Activated CD4-positive, alpha-beta T cell treated with anti-CD3 and anti-CD28 coated beads for 48 hours (primary cell): ENCODE measurements at places on chromosomes 6 and 20.

- no peak for DNase-seq
Measured at GRCh38 chr6:110939429-110940200, 18.9 kb upstream of the GTF3C6 start.

- DNase-seq: no peak
Measured at GRCh38 chr6:134077301-134077700, 24.9 kb upstream of the SLC2A12 start.

DNA sequence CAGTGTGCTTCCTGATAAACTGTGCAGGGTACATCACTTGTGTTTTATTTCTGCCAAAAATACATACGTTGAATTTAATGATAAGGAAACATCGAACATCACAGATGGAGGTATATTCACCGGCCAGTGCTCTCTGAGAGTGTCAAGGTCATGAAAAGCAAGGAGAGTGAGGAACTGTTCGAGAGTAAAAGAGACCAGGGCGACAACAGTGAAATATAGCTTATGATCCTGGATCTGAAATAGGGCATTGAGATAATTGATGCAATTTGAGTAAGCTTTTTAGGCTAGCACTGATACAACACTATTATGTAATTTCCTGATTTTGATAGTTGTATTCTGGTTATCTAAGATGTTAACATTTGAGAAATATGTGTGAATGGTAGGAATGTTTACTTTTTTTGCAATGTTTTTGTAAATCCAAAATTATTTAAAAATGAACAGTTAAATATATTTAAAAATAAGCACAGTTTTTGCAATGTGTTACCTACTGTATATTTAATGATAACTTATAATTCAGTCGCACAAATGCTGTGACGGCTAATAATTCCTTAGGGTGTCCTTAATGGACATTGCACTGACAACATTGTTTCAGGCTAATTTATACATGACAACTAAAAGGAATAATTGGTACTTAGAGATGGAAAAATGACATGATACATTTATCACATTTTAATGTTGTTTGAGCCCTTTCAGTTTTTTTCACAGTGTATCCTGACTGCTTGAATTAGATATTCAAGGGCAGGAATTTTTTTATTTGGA lies 9.9 kb downstream of the RAB32 start:
- DNase-seq: no peak

DNA sequence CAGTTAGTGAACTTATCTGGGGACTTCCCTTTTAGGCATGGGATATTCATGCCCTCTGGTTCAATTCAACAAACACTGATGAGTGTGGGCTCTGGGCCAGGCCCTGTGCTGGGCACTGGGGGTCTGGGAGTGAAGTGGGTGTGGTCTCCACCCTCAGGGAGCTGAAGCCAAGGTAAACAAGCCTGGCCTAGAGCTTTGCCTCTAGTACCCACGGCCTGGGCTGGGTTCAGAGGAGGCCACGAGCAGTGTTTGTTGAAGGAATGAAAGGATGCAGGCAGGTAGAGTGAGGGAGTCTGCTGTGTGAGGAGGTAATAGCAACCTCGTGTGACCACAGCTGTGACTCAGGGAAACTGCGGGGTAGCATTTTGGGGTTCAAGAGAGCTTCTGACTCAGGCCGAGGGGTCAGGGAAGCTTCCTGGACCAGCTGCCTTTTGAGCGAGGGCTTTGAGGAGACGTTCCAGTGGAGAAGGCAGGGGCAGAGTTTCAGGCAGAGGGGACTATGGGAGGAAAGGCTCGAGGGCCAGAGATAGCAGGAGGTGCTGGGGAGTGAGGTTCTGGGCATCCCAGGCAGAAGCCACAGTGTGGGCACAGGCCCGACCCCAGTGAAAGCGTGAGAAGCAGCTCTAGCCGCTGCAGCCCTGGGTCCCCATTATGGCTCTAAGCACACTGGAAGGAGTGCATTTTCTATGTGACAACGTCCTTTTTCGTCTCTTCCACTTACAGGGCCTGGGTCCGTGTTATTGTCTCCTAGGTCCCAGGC lies 5.6 kb downstream of the MYLK2 start:
- DNase-seq: no peak

DNA sequence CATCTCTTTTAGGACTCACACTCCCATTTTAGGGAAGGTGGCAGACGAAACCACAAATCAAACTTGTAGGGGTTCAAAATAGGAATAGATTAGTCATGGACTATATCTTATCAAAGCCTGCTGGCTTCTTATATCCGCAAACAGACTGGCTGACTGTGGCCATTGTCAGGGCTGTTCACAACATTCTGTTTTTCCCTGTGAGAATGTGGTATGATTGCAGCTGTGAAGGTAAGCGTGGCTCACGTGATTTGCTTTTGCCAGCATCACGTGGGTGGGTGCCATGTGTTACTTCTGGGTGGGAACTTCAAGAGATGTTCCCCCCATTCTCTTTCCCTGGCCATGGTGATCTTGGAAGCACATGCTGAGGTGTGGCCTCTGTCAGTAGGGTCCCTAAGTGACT lies 5.9 kb downstream of the IP6K3 start:
- DNase-seq: no peak

DNA sequence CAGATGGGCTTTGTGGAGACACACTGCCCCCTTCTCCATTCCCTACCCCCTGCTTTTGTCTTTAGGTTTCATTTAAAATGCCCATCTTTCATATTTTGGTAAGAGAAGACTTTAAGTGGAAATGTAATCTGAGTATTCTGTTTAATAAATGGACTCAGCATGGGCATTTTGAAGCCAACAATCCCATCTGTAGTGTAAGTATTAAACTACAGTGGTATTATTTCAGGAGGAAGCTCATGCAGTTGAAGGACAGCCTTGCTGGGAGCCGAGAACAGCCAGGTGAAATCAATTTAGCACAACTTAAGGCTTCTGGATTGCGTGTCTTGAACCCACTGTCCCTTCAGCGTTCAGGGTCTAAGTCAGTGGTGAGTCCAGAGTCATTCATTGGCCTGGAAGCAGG lies 63.5 kb downstream of the AKAP12 start:
- no peak for DNase-seq

GRCh38 chr20:35801865-35802264 lies 30.1 kb downstream of the PHF20 start:
- DNase-seq: no peak

GRCh38 chr6:21457647-21458046 lies 135.9 kb upstream of the SOX4 start:
- DNase-seq: no peak

DNA sequence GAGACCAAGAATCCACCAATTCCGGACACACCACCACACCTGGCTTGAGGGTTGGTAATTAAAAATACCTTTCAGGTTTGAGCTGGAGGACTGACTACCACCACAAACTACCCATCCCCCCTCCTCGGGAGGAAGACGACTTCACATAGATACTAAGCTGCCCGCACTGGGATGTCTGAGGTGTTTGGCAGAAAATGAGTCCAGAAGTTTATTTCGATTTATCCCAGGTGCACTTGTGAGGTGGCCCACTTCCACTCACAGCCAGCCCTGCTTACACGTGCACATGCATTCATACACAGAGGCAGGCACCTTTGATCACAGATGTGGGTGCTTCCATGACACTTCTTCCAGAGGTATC lies 187.1 kb downstream of the ID4 start:
- DNase-seq: no peak

DNA sequence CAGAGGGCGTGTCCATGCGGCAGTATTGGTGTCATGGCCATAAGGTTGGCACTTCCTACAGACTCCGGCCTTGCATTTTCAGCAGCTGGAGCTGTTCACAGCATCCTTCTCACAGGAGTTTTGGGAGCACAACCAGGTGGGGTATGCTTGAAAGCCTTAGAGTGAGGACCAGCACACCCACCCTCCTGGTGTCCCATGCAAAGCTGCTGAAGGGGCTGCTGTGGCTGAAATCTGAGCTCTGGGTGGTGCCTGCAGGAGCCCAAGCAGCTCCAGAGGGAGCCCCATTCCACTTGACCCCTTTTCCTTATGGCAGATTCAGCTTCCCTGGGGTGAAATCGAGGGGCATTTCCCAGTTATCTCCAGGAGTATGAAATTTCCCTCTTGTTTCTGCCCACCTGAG lies 74.0 kb upstream of the BHLHE23 start:
- no peak for DNase-seq

- no peak for DNase-seq
Measured at GRCh38 chr6:136728976-136729515, 63.2 kb downstream of the MAP3K5 start.

- no peak for DNase-seq
Measured at GRCh38 chr6:135630789-135631376, 133.3 kb upstream of the AHI1 start.

DNA sequence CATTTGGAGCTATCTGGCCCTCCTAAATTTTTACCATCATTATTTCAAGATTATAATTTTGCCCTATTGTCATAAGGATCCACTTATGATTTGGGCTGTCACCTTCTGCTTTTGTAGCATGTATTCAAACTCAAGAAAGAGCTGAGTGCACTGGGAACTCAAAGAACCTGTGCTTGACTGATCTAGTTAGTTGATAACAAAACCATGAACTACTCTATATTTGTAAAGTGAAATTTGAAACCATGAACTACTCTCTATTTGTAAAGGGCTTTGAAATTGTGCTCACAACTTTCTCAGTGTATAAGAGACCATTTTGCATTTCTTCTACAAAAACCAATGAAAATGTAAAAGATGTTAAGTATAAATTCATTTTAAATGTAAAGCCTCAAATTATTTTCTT lies 77.5 kb upstream of the POPDC3 start:
- DNase-seq: no peak

DNA sequence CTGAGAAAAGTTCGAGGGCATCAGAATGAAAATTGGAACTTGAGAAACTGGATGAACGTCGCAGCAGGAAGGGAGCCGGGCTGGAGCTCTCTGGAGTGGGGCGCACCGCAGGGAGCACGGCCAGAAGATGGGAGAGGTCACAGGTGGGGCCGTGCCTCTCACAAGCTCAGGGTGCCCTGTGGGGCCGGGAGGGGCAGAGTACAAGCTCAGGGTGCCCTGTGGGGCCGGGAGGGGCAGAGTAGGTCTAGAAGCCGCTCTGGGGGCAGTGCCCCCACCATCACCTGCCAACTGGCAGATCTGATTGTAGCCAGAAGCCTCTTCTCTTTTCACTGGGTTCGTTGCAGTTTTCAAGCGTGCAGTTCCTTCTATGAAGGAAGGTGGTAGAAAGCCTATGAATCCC lies 61.1 kb upstream of the SNX9 start:
- DNase-seq: no peak

- no peak for DNase-seq
Measured at GRCh38 chr6:127946388-127946787, 45.5 kb upstream of the THEMIS start.

GRCh38 chr6:118801257-118801656 lies 92.7 kb upstream of the ASF1A start:
- no peak for DNase-seq

- no peak for DNase-seq
Measured at GRCh38 chr6:144378437-144378836, 93.3 kb downstream of the UTRN start.

DNA sequence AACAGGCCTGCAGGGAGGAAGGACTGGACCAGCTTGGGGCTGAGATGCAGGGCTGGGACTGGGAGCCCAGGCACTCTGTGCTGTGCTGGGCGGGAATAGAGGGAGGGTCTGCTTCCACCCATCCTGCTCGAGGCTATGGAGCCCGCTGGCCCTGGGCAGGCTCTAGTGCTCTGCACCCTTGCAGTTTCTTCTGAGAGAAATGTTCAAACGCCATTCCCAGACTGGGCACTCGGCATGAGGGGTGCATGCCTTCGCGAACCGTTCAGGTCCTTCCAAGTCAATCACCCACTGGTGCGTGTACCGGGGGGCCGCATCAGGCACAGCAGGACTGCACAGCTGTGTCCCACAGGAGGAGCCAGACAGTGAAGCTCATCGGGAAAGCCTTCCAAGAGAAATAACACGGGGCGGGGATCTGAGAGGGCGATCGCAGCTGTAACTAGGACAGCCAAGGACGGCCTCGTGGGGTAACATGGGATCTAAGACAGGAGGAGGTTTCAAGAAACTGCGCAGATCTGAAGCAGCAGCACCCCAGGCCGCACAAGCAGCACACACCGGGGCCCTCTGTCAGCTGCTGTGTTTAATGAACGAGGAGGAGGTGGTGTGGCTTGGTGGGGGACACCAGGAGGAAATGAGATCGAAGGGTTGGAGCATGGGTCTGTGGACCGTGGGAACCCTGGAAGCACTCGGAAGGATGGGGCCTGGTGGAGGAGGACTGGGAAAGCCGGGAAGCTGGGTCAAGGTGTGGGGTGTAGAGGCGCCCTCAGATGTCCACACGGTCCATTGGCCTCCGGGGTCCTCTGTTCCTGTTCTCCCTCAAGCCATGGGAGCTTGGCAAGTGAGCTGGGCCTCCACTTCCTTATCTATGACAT lies 26.1 kb upstream of the PYGB start:
- no peak for DNase-seq

GRCh38 chr6:45554591-45554990 lies 176.9 kb upstream of the SUPT3H start:
- DNase-seq: no peak

- DNase-seq: no peak
Measured at GRCh38 chr6:87714093-87714842, 12.2 kb upstream of the AKIRIN2 start.

DNA sequence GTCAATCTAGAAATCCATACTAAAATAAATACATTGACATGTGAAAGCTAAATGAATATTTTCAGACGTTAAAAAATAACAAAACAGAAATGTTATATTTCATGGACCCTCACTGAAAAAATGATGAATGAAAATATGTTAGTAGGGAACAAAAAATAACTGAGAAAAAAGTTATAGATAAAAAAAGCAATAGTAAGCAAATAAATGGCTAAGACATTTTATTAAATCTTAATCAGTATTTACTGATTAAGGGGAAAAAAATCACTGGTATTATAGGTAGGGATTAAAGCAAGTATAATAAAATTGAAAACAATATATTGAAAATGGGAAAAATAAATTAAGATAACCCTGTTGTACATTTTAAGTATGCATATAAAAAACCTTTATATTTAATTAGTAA lies 468.1 kb upstream of the MANEA start:
- DNase-seq: no peak

DNA sequence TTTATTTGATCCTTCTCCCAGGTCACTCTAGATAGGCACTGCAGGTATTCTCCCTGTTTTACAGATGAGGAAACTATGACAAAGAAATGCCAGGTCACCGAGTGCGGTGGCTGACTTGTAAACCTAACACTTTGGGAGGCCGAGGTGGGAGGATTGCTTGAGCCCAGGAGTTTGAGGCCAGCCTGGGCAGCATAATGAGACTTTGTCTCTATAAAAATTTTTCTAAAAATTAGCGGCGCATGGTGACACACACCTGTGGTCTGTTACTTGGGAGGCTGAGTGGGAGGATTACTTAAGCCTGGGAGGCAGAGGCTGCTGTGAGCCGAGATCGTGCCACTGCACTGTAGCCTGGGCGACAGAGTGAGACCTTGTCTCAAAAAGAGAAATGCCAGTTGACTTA lies 5.1 kb downstream of the RALGAPB start:
- no peak for DNase-seq

DNA sequence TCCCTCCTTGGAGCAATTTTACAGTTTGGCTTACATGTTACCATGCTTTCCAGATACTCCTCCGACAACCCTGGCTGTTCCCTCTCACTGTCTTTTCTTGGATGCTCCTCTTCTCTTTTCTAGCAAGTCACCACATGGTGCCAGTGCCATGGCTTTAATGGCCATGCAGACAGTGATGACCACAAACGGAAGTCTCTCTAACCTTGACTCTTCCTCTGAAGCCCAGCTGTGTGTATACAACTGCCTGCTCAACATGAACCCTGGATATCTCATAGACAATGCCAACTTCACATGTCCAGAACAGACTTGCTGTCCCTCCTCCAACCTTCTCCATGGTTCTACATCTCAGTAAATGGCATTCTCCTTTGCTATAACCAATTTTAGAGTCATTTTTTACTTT lies 49.8 kb upstream of the NEDD9 start:
- no peak for DNase-seq
